GM12892 (cell line): ENCODE measurements at places on chromosomes 12 and 14.

DNA sequence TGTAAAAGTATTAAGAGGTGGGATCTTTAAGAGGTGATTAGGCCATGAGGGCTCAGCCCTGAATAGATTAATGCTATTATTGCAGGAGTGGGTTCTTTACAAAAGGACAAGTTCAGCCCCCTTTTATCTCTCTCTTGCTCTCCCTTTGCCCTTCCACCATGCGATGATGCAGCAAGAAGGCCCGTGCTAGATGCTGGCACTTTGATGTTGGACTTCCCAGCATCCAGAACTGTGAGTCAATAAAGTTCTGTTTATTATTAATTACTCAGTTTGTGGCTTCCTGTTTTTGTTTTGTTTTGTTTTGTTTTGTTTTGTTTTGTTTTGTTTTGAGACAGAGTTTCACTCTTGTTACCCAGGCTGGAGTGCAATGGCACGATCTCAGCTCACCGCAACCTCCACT is 10.1 kb downstream of the RNASE1 start:
- no peak for DNase-seq

GRCh38 chr12:4855121-4855924 is 54.4 kb upstream of the KCNA1 start:
- DNase-seq = peak; percentile 47

DNA sequence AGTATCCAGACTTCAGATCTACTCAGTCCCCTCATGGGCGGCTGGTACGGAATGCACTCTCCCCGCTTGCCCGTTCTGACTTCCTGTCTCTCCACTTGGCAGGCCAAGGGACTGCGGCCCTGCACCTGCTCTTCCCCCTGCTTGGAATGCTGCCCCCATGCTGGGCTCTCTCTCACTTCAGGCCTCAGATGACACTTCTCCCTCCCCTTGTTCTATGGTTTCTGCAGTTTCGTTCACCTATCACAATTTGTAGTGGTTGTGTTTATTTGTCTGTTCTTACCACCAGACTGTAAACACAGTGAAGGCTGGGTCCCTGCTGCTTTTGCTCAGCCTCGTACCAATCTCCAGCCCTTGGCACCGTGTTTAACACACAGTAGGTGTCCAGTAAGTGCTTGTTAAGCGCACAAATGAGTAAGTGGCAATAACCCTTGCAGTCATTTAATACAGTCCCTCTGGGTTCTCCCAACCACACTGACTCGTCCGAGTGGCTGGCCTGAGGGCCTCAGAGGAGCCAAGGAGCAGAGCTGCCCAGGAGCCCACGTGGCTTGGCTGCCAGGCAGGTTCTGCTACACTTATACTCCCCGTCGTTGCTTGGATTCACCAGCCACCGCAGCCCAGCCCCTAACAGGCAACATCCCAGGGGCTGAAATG is 11.8 kb downstream of the SLC6A12 start:
- DNase-seq = no peak

GRCh38 chr12:27143256-27144069 is 61.1 kb upstream of the C12orf71 start:
- no peak for DNase-seq

GRCh38 chr12:27580561-27581330 is 56.7 kb downstream of the PPFIBP1 start:
- DNase-seq = no peak
